Left lung (tissue), 14 donors: ENCODE measurements at places on chromosomes 11 and 22. TPM values are rescaled to one million over a fixed set of nuclear protein-coding genes. Genes with fewer than 3 reads are reported as not detected.
A peak's percentile ranks its signal among the peaks of the same experiment; 100 is the strongest.

- no peak for DNase-seq
Measured at GRCh38 chr22:45664136-45664646, 7.4 kb upstream of the ATXN10 start.

Gene TRPM5
- not detected for total RNA-seq

DNA sequence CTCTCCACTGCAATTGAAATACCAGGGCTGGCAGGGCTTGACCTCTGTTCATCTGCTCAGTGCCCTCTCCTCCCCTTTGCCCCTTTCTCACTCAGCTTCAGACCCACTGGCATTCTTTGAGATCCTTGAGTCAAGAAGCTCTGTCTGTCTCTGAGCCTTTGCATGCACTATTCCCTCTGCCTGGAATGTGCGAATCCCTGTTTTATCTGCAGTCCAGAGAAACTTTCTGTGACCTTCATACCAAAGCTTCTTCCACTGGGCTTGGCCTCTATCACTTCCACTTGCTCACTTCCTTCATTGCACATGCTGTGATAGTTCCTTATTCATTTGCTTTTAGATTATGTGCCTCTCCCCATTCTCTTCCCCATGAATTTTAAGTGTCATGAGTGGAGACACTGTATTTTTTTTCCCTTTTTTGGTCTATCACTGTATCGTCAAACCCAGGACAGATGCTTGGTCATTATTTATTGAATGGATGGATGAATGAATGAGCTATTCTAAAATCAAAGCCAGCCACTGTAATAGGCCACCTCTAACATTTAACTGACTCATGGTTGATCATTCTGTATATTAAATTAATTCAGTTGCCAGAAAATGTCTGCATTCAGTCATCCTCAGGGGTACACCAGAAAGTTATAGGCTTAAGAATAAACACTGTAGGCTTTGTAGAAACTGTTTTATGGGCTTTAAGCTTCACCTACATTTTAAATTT is 88.7 kb upstream of the TIMP3 start:
- DNase-seq: no peak

Gene TRIM3
- total RNA-seq: 20.6 TPM

Gene MRGPRE
- 0.47 TPM for total RNA-seq

Gene GRAMD1B
- 7.4 TPM for total RNA-seq

Gene CYP2D6
- 0.96 TPM for total RNA-seq

Gene TIMM10B
- 46.4 TPM for total RNA-seq

GRCh38 chr22:47923011-47923427 is 1160.6 kb downstream of the TBC1D22A start:
- DNase-seq: no peak

DNA sequence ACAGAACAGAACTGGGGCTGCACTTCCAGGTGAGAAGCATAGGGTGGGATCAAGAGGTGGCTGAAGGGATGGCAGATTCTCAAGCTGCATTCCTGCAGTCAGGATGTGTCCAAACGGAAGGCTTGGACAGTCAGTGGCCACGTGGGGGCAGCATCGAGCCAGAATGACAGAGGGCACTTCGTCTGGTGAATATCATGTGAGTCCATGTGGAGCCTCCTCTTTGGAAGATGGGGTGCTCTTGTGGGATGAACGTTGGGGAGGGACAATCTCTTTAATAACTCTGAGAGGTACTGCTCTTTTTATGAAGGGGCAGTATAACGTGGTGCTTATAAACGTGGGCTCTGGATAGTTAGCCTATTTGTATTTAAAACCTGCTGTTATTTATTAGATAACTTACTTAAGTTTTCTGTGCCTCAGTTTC is 154.9 kb upstream of the NAV2 start:
- peak; percentile 80 for DNase-seq
